Parietal lobe (tissue), 2 donors: ENCODE measurements at places on chromosomes 7 and 10. TPM values are rescaled to one million over a fixed set of nuclear protein-coding genes. Genes with fewer than 3 reads are reported as not detected.

CNTNAP2 gene
- 73.9 TPM for total RNA-seq

GRB10 gene
- total RNA-seq = 112 TPM

CALML3 gene
- total RNA-seq = not detected

GIMAP7 gene
- 1.6 TPM for total RNA-seq

ZNF518A gene
- total RNA-seq = 88.9 TPM

LIPM gene
- not detected for total RNA-seq
